Activated CD4-positive, CD25-positive, alpha-beta regulatory T cell treated with anti-CD3 and anti-CD28 coated beads, Interleukin-2, amount 50 U/mL, for 24 hours (primary cell): ENCODE measurements at places on chromosomes 11 and 22.
A peak's percentile ranks its signal among the peaks of the same experiment; 100 is the strongest.

GRCh38 chr11:70696076-70696475 is 297.7 kb downstream of the CTTN start:
- no peak for ATAC-seq

GRCh38 chr11:36775130-36775529 is 177.1 kb upstream of the RAG2 start:
- no peak for ATAC-seq

DNA sequence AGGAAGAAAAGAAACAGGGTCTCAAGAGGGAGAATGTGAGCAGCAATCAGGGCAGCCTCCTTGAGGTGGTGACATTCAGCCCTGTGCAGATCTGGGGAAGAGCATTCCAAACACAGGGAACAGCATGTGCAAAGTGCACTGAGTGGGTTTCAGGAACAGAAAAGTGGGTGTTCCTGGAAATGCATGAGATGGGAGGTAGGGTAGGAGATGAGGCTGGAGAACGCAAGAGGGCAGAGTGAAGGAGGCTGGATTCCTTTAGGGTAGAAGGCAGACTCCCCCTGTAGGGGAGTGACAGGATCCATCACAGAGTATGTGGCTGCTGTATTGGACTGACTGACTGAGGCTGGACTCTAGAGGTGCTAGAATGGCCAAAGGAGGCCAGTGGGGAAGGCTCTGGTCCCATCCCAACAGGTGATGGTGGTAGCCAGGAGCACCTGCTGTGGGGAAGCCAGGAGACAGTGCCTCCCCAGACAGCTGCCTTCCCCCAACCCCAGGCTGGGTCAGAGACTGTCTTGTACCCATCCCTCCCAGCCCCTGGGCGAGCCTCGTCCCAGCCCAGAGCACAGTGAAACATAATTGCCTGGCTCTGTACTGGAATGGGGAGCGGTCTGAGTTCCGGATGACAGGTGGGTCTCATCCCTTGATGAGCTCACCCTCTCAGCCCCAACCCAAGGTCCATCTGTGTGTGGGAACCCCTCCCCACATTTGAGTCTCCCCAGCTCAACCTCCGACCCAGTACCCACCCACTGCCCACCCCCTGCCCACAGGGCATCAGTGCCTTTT is 419.4 kb downstream of the MN1 start:
- ATAC-seq = no peak

- peak; percentile 56 for ATAC-seq
Observed at GRCh38 chr11:63614136-63614671, at the start of gene PLAAT3. TSS of gene PLAAT3 (minus strand) at chr11:63614433. CDS start at chr11:63614014, 419 bp downstream.

- ATAC-seq = no peak
Observed at GRCh38 chr22:45072322-45072903, 62.6 kb upstream of the PHF21B start.

DNA sequence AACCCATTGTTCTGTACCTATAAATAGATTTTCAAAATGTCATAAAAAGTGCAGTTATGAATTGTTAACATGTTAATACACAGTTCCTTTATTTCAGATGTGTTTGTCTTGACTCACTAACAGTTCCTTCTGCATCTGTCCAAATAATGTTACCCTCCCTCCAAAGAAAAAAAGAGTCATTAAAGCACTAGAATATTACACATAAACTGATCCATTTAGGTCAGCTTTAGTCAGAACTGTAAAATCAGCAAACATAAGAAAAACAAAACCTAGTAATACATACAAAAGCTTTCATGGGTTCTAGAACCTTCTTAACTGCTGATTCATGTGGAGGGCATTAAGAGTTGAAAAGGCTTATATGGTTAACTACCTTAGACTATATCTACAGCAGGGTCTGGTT is 65.4 kb downstream of the SESN3 start:
- peak; percentile 60 for ATAC-seq

DNA sequence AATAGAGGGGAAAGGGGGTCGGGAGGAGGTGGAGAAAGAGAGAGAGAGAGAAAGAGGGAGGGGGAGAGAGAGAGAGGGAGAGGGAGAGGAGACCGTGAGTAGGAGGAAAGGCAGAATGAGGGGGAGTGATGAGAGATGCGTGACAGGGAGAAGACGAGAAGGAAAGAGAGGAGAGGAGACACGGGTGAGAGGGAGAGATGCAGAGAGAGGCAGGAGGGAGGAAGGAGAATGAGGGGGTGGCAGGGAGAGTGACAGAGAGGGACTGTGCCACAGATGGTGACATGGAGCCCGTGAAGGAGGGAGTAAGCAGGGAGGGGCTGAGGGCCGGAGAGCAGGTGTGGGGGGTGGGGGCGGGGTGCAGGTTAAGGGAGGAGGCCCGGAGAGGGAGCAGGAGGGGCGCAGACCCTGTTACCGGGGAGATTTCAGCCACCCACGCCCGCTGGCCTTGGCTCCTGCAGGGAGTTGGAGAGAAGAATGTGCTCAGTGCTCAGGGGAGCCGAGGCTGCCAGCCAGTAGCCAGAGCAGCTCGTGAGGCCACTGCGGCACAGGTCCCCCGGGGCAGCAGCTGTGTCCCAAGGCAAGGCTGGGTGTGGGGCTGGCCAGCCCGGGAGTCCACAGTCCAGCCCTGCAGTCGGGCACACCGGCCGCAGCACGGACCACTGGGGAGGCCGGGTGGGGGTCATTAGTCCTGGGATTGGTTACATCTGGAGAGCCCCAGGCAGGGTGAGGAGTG is at the start of gene SSTR3:
TSS of gene SSTR3 (minus strand) at position 304 of the 733 bp plus-strand sequence. CDS start 4,674 bp downstream, outside the sequence.
- no peak for ATAC-seq

DNA sequence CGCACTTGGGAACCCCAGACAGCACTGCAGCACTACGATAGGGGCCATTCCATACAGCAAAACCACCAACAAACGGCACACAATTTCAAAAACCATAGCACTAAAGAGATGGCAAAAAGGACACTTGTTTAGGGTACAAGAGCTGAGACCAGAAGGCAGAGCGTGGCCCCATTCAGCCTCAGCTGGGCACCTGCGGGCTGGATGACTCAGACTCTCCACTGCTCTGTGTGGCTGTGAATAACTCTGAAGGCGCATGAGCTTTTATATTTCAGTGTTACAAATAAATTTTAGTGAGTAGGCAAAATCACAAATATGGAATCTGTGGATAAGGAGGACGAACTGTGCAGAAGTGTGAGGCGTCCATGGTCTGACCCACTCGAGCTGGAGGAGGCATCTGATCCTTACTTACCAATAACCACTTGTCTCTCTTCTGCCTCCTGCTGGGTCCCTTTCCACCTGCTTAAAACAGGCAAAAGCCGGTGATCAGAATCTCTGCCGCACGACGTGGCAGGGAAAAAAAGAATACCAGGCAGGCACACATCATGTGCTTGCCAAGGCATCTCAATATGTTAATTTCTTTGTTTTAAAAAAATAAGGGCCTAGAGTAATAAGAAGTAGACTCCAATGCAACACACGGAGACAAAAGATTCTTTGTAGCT is 325.7 kb downstream of the SHANK2 start:
- ATAC-seq = no peak

GRCh38 chr11:73921180-73921579 is 29.6 kb upstream of the DNAJB13 start:
- ATAC-seq = no peak

- ATAC-seq = no peak
Observed at GRCh38 chr11:1053121-1053901, 16.8 kb upstream of the MUC6 start.

- ATAC-seq = no peak
Observed at GRCh38 chr22:40178417-40179409, 988 bp downstream of the TNRC6B start.

- ATAC-seq = no peak
Observed at GRCh38 chr11:5251746-5252145, 2.1 kb upstream of the HBG1 start.

- no peak for ATAC-seq
Observed at GRCh38 chr11:62353841-62354240, 16.6 kb downstream of the ASRGL1 start.

- ATAC-seq = peak; percentile 73
Observed at GRCh38 chr11:22703040-22703439, 36.6 kb downstream of the GAS2 start.

GRCh38 chr11:117835576-117835975 is 11.0 kb upstream of the FXYD2 start:
- ATAC-seq = no peak

- no peak for ATAC-seq
Observed at GRCh38 chr11:19869946-19870589, 157.4 kb downstream of the NAV2 start.

DNA sequence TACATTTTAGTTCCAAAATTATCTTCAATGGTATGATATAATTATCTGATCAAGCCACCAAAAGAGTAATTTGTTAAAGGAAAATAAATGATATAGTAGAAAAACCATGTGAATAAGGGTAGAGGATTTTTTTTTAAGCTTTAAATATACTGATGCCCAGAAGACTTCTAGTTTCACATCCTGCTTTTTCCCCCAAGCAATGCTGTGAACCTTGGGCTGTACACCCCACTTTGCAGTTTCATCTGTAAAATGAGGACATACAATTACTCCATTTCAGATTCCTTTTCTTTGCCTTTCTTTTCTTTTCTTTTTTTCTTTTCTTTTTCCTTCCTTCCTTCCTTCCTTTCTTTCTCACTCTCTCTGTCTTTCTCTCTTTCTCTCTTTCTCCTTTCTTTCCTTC is 1125.4 kb downstream of the DLG2 start:
- no peak for ATAC-seq

DNA sequence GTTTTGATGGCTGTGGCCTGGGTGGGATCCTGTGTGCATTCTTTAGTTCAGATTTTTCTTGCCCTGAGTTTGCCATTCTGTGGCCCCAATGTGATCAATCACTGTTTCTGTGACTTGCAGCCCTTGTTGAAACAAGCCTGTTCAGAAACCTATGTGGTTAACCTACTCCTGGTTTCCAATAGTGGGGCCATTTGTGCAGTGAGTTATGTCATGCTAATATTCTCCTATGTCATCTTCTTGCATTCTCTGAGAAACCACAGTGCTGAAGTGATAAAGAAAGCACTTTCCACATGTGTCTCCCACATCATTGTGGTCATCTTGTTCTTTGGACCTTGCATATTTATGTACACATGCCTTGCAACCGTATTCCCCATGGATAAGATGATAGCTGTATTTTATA is 620 bp downstream of the OR4C16 start:
- ATAC-seq = no peak

DNA sequence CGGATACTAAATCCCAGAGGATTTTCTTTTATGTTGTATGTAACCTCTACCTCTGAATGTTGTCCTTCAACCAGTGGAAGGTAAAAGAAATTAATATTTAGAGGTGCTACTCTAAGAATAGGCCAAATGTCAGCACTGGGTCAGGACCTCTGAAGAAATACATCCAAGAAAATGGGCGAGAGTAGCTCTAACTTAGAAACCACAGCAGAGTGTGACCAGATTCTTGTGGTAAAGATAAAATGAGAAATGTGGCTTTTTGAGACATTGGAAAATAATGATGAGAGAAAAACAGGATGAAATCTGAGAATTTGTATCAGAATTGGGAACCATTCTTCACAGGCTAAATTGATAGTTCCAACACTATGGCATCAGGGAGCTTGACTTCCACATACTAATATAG is 63.5 kb downstream of the CSTPP1 start:
- ATAC-seq = no peak

DNA sequence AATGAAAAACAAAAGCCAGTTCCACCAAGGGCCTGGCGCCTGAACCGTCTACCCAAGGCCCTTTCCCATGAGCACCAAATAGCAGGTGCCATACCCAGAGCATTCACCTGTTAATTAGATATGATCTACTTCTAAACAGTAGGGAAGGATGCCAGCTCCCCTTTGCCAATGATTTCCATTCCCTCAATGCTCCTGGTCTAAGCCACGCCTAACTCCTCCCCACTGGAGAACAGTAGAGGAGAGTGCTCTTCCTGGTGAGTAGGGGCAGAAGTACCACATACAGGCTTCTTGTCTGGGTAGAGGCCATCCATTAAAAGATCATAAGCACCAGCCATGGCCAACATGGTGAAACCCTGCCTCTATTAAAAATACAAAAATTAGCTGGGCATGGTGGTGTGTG is 40.7 kb downstream of the PACSIN2 start:
- ATAC-seq = no peak

DNA sequence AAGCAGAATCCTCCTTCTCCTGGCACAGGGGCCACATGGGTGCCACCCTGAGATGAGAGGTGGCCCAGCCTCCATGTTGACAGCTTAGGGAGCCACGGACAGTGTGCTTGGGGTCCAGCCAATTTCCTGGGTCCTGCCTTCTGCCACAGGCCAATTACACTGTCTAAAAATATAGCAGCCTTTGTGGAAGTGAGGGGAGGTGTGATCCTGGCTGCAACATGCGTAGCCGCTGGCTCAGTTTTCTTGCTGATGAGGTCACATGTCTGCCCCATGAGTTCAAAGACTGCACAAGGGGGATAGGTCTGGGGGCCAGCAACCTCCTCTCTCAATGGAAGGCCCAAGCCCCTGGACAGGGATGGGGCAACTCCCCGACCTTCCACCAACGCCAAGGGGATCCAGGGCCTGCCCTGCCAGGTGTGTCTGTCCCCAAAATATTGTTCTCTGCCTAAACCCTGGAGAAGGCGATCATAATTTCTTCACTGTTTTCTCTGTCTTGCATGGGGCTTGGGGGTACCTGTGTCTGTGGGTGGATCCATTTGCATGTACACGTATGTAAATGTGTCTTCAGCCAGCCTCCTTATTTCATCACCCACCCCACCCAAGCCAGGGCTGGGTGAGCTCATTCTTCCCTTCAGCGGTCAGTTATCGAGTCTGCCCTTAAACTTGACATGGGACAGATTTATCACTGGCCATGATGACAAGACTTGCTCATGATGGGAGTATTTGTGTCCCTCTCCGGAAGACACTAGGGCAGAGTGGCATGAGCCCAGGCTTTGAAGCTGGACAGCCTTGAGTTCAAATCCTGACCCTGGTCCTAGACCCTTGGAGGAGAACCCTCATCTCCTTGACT is 59.4 kb downstream of the OTOG start:
- ATAC-seq = no peak

GRCh38 chr11:84608837-84609196 is 1018.3 kb downstream of the DLG2 start:
- no peak for ATAC-seq

- no peak for ATAC-seq
Observed at GRCh38 chr11:116876656-116877055, 39.2 kb upstream of the APOA1 start.

DNA sequence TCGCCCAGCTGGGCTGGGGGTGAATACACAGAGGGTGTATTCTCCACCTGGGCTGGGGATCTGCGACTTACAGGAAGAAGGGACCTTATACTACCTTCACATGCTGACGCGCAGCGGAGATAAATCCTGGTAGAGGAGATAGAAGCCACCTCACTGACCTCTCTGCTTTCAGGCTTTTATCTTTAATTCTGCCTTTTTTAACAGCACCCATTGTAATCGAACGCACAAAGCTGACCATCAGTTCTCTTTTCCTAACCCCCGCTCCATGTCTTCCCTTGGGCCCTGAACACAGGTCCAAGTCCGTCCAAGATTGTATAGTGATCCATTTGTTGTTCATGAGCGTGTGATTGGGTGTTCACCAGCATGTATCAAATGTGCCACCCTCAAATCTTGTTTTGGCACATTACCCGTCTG is 664 bp upstream of the LAMTOR1 start:
- ATAC-seq = no peak

- no peak for ATAC-seq
Observed at GRCh38 chr22:35727436-35727835, 9.8 kb downstream of the APOL5 start.
